LHCN-M2 (cell line): ENCODE measurements at places on chromosomes 2 and 18. TPM values are rescaled to one million over a fixed set of nuclear protein-coding genes. Genes with fewer than 3 reads are reported as not detected.

POTEC gene
- total RNA-seq, result not detected in 2 replicates

- DNase-seq, result peak; percentile 78
Measured at GRCh38 chr2:149715005-149715592, 127.5 kb upstream of the MMADHC start.

GRCh38 chr2:29446847-29447246 lies 331.6 kb downstream of the CLIP4 start:
- DNase-seq, result peak; percentile 67

DNA sequence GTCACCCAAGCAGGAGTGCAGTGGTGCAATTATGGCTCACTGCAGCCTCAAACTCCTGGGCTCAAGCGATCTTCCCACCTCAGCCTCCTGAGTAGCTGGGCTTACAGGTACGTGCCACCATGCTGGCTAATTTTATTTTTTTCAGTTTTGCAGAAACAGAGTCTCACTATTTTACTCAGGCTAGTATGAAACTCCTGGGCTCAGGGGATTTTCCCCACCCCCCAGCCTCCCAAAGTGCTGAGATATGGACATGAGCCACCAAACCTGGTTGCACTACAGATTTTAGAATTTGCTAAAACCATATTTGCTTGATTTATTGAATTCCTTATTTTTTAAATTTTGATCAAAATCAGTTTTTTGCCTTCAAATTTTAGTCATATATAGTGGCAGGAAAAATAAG lies 1553.4 kb downstream of the LRP1B start:
- no peak for DNase-seq
